T-helper 17 cell (primary cell): ENCODE measurements at places on chromosomes 6 and 20.

DNA sequence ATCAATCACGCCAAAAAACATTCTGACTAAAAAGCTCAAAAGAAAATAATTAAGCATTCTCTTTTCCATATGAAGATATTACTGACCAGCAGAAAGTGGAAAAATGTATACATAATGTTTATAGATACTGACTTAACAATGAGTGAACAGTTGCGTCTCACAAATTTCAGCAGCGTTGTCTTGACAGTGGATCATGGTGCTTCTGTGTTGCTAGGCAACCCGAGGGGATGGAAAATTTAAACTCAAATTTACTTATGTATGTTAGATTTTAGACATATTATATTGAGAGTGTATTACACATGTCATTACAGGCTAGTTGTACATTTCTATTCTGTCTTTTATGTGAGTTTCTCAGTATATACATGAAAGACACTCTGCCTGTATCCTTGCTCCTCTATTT lies 110.2 kb downstream of the LAMA2 start:
- H3K27ac ChIP-seq = no peak overlapping the region
- H3K27me3 ChIP-seq = peaks cover 14% of the 10 kb centered on the region
- no peak for DNase-seq
- no peak overlapping the region for H3K4me3 ChIP-seq
- no peaks in the 10 kb centered on the region for H3K4me1 ChIP-seq

- H3K4me1 ChIP-seq = no peaks in the 10 kb centered on the region
- H3K36me3 ChIP-seq = no peaks in the 10 kb centered on the region
- no peaks in the 10 kb centered on the region for H3K27me3 ChIP-seq
- no peak for DNase-seq
- peak overlapping the region; percentile 69 for H3K4me3 ChIP-seq
These were observed 158.9 kb downstream of the RALGAPA2 start for GRCh38 chr20:20553541-20553940.

GRCh38 chr6:14216946-14217684 lies 99.5 kb downstream of the CD83 start:
- H3K36me3 ChIP-seq = no peaks in the 10 kb centered on the region
- no peak overlapping the region for H3K27ac ChIP-seq
- H3K4me1 ChIP-seq = peaks cover under 1% of the 10 kb centered on the region

DNA sequence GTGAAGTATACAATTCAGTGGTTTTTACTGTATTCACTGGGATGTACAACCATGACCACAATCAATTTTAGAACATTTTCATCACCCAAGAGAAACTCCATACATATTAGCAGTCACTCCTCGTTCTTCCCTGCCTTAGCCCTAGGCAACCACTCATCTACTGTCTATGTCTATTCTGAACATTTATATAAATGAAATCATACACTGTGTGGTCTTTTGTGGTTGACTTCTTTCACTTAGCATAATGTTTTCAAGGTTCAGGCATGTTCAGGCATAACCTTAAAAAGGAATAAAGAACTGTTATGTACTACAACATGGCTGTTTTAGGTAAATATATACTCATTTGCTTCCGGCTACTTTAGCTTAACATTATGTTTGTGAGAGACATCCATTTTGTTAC lies 37.3 kb downstream of the BLTP3A start:
- H3K27me3 ChIP-seq = no peaks in the 10 kb centered on the region
- H3K27ac ChIP-seq = no peak overlapping the region
- no peak overlapping the region for H3K4me3 ChIP-seq
- no peak for DNase-seq
- peaks cover 6% of the 10 kb centered on the region for H3K36me3 ChIP-seq

GRCh38 chr6:22928775-22929174 lies 359.4 kb downstream of the HDGFL1 start:
- DNase-seq = no peak
- H3K4me3 ChIP-seq = no peak overlapping the region
- no peaks in the 10 kb centered on the region for H3K36me3 ChIP-seq
- H3K27me3 ChIP-seq = peaks cover 5% of the 10 kb centered on the region
